Effector CD4-positive, alpha-beta T cell (primary cell): ENCODE measurements at places on chromosomes 2 and 18.
A peak's percentile ranks its signal among the peaks of the same experiment; 100 is the strongest.

- no peak for DNase-seq
These were observed 247.6 kb downstream of the CDCA7 start for GRCh38 chr2:173602153-173602795.

DNA sequence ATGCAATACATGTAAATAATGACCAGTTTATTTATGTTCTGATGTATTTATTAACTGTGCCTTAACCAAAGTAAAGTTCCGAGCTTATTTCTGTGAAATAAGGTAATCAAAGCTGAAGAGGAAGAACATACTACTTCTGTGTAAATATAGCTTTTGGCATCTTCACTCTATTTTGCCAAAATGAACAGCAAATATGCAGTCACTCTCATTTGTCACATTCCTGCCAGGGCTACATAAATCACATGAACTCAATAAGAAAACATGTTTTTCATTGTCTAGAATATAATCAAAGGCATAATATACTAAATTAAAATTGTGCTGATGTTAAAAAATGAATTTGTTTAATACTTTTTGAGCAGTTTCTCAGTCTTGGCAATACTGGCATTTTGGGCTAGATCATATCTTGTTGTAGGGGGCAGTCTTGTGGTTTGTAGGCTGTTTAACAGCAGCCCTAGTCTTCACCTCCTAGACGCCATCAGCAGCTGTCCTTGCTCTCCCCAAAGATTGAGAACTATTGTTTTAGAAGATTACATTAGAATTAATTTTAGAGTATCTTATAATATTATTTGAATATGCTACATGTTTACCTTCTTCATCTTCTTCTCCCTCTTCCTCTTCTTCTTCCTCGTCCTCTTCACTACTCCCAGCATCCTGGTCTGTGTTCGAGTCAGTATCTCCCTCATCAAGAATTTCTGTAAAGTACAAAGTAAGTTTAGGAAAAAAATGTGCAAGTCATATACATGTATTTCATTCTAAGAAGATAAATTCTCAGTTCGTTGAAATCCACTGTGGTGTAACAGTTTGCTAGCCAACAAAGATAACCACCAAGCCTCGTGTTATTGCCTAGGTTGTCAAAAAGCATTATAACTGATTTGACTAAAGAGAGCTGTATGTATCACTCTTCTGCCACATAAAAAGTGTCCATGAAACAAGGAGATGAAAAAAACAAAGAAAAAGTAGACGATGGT lies 41.5 kb downstream of the CWC22 start:
- DNase-seq = no peak

- no peak for DNase-seq
These were observed at the start of gene PROKR1 for GRCh38 chr2:68643011-68643873. PROKR1 (plus strand) TSS chr2:68643579; CDS start chr2:68645822, 2,243 bp downstream.

DNA sequence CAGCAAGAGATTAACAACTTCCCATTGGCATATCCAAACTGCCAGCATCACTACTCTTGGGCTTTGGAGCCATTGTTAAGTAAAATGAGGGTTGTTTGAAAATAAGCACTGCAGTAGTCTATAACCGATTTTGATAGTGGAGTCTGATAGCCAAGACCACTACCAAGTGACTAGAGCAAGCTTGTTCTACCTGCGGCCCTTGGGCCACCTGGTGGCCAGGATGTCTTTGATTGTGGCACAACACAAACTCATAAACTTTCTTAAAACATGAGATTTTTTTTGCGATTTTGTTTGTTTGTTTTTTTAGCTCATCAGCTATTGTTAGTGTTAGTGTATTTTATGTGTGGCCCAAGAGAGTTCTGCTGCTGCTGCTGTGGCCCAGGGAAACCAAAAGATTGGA lies 11.0 kb downstream of the UBE2E3 start:
- no peak for DNase-seq

GRCh38 chr2:80496346-80496745 lies 191.8 kb upstream of the LRRTM1 start:
- no peak for DNase-seq

- DNase-seq = no peak
These were observed 412 bp downstream of the GPD2 start for GRCh38 chr2:156436497-156437085.

- no peak for DNase-seq
These were observed 3.8 kb downstream of the KCNJ13 start for GRCh38 chr2:232772531-232772930.

DNA sequence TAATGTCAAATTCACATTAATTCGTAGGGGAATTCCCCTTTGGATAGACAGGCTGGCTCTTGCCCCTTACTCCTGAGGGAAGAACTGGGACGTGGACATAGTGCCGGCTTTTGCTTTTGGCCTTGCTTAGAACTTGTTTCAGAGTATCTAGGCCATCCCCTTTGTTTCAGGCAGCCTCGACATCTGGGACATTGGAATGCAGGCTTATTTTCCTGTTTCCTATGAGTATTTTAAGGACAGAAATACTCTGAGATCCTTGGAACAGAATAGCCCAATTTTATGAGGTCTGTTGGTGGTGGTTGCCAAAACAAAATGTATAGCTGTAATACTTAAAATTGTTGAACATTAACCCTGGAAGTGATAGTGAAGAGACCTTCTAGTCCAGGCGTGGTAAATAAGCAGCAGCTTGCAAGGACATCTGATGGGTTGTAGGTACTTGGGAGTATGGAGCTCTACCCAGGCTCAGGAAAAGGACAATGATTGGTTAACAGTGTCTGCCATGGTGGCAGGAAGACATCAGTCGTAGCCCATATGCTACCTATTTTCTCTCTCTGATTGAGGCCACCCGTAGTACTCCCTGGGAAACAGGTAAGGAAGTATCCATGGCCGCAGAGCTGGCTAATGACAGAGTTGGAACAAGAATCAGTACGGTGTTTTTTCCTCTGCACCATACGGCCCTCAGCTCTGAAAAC lies 112.4 kb downstream of the CDK15 start:
- DNase-seq = no peak

GRCh38 chr2:127422559-127423477 lies 4.6 kb downstream of the PROC start:
- no peak for DNase-seq

GRCh38 chr2:228094377-228094921 lies 87.0 kb downstream of the SPHKAP start:
- DNase-seq = no peak

DNA sequence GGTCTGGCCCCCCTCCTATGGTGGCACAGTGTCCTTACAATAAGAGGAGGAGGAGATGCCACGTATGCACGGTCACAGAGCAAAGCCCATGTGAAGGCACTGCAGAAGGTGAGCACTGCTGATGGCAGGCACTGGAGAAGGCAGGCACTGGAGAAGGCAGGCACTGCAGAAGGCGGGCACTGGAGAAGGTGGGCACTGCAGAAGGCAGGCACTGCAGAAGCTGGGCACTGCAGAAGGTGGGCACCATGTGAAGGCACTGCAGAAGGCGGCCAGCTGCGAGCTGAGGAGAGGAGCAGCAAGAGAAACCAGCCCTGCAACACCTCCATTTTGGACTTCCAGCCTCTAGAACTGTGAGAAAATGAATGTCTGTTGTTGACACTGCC lies 46.3 kb downstream of the MEX3C start:
- DNase-seq = no peak

GRCh38 chr18:76493213-76494161 lies 1.6 kb downstream of the ZNF516 start:
- no peak for DNase-seq

DNA sequence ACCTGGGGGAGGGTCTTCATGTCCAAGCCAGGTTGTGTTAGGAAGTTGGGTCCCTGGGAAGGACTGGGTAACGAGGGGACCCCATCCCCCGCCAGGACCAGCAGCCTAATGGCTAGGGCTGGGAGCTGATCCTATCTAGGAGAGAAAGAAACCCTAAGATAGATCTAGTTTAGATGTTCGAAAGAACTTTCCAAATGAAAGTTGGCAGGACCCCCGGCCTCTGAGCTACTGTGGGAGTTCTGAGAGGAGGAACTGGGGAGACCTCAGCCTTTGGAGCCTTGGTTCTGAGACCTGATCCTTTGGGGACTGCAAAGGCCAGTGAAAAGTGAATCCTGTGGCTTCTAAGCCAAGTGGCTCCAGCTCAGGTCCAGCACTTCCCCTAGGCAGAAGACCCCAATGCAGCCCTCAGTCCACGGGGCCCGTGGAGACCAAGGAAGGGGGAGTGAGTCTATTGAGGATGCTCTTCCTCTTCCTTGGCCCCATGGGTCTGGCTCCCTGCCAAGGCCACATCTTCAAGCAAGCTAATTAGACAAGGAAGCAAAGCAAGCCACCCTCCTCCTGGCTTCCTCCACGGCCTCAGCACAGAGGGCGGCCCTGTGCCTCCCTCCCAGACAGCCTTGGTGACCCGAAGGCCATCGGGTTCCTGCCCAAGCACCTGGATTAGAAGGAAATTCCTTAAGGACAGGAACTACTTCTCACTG lies 23.5 kb downstream of the CCT7 start:
- no peak for DNase-seq

GRCh38 chr18:62371436-62371835 lies 46.3 kb downstream of the TNFRSF11A start:
- no peak for DNase-seq

- peak; percentile 47 for DNase-seq
These were observed 37.5 kb downstream of the SNED1 start for GRCh38 chr2:241035818-241036396.

GRCh38 chr2:47616506-47616905 lies 166.4 kb upstream of the MSH6 start:
- no peak for DNase-seq
